ENCODE measurements at places on chromosomes 12 and 14.

- peak; percentile 79 for DNase-seq
Measured at GRCh38 chr14:73634011-73634833, 10.6 kb upstream of the DNAL1 start.

DNA sequence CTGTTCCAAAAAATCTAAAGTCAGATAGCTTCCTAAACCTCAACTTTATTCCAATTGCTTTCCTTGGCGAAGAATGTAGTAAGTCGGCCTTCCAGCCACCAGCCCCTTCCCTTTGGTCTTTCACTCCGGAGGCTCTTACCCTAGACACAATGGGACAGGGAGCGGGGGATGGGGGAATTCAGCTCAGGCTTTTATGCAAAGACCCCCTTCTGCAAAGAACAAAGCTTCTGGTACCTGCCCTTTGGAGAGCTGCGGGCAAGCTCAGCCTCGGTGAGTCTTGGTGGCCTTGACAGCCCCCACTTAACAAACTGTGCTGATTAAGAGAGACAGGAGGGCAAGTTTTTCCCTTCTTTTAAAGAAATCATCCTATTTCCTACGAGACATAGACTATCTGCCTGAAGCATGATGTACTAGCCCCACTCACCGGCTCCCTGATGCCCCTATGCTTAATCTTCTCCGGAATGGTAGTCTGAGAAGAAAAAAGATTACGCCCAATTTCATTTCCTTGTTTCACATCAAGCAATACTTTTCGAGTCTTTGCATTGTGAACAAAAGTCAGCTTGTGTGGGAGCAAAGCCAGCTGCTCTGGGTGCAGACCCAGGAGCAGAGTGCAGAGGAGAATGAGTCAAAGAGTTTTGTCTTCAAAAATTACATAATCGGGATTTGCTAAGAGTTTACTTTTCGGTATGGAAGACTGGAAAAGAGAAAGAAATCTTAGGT lies 1.5 kb upstream of the NANOG start:
- DNase-seq, result no peak

- DNase-seq, result no peak
Measured at GRCh38 chr12:69966409-69966808, 141.4 kb downstream of the MYRFL start.

DNA sequence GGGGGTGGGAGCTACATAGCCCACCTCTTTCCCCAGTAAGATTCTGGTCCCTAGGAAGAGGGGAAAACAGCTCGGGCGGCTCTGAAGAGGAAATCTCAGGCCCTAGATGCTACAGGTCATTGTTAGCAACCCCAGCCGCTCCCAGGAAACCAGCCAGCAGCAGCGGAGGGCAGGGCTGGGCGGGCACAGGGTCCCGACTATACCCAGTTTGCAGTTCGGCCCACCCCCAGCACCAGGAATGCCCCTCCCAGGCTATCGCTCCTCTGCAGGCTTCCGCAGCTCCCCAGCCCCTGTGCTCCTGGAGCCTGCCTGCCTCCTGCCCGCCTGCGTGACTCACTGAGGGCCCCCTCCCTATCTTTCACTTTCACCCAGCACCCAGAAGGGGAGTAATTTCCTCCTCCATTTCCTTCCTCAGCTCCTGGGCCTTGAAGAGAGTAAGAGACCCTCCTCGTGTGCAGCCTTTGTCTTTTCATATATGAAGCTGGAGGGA lies 27.2 kb upstream of the PNMA1 start:
- DNase-seq, result no peak

- DNase-seq, result no peak
Measured at GRCh38 chr14:93702946-93703345, 85.3 kb downstream of the PRIMA1 start.

GRCh38 chr14:68780358-68781160 lies 12.3 kb downstream of the ZFP36L1 start:
- DNase-seq, result no peak

DNA sequence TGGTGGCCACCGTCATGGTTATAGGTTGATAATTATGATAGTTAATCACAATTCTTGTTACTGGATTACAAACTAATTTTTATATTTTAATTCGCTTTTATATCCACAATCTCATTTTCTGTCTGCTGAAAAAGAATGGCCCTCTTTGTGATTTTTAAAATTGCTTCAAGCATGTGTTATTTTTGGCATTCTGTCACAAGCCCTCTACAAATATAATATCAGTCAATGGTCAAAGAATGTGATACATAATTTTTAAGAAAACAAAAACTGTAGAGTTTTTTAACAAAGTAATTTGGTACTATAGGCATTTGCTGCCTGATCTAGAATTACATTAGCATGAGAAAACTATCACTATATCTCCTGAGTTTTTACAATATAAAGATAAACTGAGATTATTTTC lies 352.0 kb upstream of the TMTC1 start:
- no peak for DNase-seq

Measured in cerebellum (tissue), 4 donors.